ENCODE measurements at places on chromosomes 1 and 21.

- DNase-seq: no peak
Measured at GRCh38 chr1:195717651-195718050, 890.6 kb downstream of the KCNT2 start.

DNA sequence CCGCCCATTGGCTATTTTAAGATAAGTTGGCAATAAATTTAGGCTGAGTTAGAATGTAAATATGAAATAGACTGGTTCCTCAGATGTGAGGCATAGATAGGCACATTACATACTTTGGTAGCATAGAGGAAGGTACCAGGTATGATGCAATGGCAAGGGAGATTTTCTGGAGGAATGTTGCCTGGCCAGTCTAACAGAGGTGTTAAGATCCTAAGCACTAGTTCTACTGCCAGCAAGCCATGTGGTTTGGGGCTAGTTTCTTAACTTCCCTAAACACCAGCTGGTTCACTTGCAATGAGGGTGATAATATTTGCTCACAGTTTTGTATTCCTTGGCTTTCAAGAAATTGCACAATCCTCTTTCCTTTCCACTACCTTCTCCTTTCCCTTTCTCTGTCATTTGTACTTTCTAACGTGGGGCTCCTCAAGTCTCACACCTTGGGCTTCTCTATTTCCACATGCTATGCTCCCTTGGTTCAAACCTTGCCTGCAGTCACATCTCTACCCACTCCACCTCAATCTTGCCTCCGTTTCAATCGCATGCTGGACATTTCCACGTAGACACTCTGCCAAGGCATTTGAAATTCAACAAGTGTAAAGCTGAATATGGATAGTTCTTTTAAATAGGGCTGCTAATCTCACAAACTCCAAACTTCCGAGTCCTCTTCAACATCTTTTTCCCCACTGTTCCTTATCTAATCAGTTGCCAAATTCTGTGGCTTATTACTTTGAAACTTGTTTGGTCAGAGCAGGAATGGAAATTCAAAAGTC is 4.7 kb upstream of the CD55 start:
- no peak for DNase-seq

GRCh38 chr1:32426489-32427255 is 32.4 kb upstream of the BSDC1 start:
- no peak for DNase-seq

DNA sequence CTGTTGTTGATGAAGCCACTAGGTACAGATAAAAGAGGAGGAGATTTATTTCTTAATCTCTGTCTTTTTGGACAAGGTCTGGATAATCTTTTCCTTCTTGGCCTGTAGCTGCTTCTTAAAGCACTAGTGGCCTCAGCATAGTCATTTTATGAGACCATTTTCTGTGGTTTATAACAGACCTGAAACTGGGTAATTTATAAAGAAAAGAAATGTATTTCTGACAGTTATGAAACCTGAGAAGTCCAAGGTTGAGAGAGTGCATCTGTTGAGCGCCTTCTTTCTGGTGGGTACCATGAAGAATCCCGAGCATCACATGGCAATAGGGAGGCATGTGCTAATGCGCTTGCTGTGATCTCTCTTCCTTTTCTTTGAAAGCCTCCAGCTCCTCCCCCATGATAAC is 36.7 kb upstream of the PDC start:
- DNase-seq: no peak

DNA sequence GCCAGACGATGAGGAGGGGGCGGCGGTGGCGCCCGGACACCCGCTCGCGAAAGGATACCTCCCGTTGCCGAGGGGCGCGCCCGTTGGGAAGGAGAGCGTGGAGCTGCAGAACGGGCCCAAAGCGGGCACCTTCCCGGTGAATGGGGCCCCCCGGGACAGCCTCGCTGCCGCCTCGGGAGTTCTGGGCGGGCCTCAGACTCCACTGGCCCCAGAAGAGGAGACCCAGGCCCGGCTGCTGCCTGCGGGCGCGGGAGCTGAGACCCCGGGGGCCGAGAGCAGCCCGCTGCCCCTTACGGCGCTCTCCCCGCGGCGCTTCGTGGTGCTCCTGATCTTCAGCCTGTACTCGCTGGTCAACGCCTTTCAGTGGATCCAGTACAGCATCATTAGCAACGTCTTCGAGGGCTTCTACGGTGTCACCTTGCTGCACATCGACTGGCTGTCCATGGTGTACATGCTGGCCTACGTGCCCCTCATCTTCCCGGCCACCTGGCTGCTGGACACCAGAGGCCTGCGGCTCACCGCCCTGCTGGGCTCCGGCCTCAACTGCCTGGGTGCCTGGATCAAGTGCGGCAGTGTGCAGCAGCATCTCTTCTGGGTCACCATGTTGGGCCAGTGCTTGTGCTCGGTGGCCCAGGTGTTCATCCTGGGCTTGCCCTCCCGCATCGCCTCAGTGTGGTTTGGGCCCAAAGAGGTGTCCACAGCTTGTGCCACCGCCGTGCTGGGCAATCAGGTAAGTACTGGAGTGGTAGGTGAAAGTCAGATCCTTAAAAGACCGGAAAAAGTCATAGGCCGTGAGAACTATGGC is 588 bp downstream of the FLVCR1 start:
- DNase-seq: peak; percentile 6

DNA sequence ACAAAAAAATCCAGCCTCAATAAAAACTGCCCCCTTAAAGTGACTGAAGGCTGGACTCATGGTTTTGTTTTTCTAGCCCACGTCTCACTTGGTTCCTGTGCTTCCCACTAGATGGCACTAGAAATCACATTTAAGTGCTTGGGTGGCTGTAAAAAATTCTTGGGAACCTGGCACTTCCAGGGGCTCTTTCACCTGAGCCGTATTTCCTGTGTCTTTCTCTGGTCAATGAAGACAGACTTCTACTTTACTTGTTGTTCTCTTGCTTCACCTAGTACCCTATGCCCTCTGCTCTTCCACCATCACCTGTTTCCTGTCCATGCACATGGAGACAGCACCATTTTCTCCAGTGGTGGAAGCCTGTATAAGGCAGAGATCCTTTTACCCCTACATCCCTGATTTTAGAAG is 20.0 kb downstream of the METTL13 start:
- no peak for DNase-seq

DNA sequence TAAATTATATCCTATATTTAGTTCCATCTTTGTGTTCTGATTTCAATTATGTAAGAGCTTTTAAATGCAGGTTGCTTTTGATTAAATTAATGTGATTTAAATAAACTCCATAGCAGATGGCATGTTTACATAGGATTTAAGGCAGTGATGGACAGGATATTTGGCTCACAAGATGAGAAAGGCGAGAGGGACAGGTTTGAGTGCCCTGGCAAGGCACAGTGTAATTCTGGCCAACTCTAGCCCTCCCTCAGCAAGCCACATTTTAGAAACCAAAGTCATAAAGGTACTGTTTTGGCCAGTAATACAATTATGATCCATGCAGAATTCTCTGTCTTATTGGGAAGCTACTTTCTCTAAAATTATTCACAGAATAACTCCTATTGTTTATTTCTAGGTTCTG is 50.6 kb upstream of the C1orf146 start:
- DNase-seq: no peak

DNA sequence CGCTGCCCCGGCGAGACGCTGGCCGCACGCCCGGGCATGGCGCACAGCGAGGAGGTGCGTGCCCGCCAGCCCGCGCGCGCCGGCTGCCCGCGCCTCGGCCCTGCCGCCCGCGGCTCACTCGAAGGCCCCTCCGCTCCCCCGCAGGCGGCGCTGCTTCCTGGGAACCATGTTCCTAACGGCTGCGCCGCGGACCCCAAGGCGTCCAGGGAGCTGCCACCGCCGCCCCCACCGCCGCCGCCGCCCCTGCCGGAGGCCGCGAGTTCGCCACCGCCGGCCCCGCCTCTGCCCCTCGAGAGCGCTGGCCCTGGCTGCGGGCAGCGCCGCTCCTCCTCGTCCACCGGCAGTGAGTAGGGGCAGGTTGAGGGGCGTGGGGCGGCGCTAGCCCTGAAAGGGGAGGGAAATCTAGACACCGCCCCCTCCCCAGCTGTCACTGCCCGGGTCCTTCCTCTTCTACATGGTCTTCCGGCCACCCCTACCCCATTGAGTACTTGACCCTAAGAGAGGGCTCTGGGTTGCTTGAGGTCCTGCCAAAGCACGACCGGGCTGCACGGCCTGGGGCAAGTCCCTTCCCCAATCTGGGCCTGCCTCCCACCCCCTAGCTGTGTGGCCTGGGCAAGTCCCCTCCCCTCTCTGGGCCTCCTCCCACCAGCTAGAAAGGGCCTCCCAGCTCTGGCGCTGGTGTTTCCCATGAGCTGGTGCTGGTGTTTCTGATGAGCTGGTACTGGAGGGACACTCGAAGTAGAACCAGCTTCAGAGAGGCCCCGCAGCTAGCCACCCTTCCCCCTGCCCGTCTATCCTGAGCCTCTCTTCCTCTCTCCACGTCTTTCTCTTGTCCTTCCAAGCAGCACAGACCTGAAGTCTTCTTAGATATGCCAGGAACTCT is 17.0 kb downstream of the TNFRSF25 start:
- DNase-seq: no peak

GRCh38 chr1:8367571-8368194 is 49.8 kb downstream of the SLC45A1 start:
- no peak for DNase-seq

DNA sequence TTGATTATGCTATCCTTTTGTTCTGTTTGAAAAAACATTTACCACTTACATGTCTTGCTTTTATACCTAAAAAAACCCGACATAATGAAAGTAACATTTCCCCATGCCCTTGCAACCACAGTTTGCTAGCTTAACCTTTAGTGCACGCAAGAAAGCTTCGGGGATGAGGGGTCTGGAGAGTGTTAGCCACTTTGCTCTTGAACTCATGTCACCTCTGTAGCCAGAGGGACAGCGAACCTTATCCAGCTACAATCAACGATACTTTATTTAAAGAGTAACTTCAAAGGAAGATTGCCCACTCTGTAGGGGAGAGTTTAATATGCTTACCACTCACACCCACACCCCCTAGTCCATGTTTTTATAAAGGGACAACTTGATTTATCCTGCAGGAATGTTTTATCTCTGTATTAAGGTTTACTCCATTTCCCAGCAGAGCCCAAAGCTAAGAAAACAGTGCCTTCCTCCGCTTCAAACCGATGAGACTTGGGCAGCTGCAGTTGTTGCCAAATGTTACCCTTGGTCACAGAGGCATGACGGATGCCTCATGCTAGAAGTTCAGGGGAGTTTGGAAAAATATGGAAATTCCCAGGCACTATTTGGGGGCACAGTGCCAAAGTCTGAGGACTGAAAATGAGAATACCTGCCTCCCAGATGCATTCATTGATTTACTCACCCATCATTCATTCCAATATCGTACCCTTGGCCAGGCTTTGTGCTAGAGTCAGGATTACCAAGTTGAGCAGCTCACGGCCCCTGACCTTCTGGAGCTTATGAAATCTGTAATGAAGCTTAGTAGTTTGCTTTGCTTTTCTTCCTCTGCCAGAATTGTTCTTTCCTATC is 61.4 kb upstream of the VCAM1 start:
- no peak for DNase-seq

- no peak for DNase-seq
Measured at GRCh38 chr1:3268281-3268680, 186.2 kb upstream of the ARHGEF16 start.

DNA sequence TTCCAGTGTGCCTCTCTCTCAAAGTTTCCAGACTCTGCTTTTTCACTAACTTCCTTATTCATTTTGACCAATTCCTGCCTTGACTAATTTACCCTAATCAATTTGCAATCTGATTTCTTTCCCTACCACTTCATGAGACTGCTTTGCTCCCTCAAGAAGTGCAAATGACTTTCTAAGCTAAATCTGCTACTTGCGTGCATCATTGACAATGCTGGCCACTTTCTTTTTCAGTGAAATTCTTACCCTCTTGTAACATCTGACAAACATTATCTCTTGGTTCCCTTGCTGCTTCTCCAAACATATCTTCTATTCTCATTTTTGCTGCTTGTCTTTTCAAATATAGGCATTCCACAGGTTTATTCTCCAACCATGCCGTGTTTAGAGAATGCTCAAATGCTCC is 659.9 kb downstream of the USP25 start:
- no peak for DNase-seq

DNA sequence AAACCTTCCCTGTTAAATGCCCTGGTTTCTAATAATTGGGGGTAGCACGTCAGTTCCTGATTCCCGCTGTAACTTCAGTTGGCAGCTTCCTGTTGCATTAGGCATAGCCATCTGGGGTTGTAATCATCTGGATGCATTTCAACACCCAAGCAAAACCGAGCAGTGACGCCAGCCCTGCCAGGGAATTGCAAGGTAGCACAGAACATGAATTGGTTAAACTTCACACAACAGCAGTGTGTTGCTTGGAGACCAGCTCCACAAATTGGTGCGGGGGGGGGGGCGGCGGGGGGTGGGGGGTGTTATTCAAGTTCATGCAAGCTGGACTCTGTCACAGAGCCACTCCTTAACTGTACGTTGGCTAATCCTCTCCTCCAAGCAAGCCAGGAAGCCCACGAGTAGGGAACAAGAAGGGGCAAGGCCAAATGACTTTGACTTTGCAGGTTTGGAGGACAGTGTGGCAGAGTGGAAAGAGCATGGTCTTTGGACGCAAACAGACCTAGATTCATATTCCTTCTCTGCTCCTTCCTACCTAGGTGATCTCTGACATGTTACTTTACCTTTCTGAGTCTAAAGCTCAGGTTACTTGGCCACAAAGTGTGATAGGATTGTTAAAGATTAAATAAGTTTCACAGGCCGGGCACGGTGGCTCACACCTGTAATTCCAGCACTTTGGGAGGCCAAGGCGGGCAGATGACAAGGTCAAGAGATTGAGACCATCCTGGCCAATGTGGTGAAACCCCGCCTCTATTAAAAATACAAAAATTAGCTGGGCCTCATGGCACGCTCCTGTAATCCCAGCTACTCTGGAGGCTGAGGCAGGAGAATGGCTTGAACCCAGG is 4.7 kb downstream of the LAX1 start:
- no peak for DNase-seq

DNA sequence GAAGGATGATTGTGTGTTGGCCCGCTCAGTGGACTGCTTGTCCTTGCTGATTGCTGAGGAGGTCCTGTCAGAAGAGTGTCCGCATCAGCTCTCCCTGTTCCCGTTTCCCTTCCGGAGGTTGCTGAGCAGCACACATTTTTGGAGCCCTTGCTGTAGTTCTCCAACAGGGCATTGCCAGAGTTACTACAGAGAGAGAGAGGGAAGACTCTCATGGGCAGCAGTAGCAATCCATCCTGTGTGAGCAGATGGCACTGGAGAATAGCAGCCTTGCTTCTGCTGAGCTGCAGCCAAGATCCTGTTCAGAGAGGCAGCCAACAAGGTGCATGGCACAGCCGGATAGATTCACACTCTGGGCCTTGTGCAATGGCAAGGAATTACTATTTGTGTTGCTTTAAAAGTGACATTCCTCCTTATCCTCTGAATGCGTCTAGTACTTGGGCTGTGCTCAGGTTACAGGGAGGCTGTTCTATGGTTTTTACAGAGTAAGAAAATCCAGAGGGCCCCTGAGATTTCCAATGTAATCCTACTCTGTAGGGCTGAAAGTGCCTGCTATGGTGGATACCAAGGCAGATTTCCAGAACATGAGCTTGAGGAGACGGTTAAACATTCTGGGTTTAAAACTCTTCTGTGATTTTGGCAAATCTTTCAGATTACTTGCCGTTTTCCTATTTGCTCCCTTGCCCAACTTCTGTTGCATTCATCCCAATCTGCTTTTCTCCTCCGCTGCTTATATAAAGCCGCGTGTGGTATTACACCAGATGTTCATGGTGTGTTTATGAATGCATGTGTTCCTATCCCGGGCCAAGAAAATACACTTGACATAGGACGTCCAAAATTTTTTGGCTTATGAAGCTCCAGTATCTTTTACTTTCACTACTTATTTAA is 27.4 kb downstream of the AK4 start:
- DNase-seq: no peak

- no peak for DNase-seq
Measured at GRCh38 chr1:154810571-154810970, 59.5 kb downstream of the KCNN3 start.

Measured in stimulated activated CD4-positive, alpha-beta T cell treated with anti-CD3 and anti-CD28 coated beads, Interleukin-12 subunit alpha, Interleukin-12 subunit beta, amount 100 ng/mL, for 4 hours (primary cell).